ENCODE measurements at places on chromosomes 11 and 22. TPM values are rescaled to one million over a fixed set of nuclear protein-coding genes. Genes with fewer than 3 reads are reported as not detected.

YPEL1 gene
- total RNA-seq, result 1.3 TPM

IGSF22 gene
- total RNA-seq, result not detected

MS4A15 gene
- total RNA-seq, result not detected

ADORA2A gene
- total RNA-seq, result 2.2 TPM

SCO2 gene
- total RNA-seq, result 0.62 TPM

ANO1 gene
- total RNA-seq, result 16.4 TPM
